C1 segment of cervical spinal cord (tissue), 14 donors: ENCODE measurements at places on chromosomes 16 and 17.

- DNase-seq = no peak
Measured at GRCh38 chr16:51968749-51969148, 578.2 kb downstream of the TOX3 start.

GRCh38 chr17:35438433-35438832, 6.1 kb upstream of the SLFN12 start:
- no peak for DNase-seq

DNA sequence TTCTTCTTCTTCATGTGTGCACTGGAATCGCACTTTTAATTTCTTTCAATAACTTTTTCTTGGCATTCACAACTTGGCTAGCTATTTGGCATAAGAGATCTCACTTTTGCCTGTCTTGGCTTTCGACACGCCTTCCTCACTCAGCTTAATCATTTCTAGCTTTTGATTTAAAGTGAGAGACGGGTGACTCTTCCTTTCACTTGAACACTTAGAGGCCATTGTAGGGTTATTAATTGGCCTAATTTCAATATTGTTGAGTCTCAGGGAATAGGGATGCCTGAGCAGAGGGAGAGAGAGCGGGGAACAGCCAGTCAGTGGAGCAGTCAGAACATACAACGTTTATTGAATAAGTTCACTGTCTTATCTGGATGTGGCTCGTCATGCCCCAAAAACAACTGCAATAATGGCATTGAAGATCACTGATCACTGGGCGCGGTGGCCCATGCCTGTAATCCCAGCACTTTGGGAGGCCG, 200.3 kb downstream of the SEC14L1 start:
- DNase-seq = no peak

DNA sequence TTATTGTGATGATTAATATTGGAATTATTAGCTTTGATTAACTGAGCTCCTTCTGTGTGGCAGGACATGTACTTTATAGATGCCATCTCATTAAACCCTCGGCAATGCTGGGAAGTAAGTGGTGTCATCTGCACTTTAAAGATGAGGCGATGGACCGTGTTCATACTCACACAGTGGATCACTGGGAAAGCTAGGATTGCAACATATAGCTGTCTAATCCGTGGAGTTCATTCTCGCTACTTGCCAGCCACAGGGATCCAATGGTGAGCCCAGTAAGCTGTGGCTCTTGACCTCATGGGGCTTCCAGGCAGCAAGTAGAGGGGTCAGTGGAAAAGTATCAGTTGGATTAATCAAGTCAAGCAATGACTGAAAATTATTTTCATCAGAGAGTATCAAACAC, 587.9 kb downstream of the CDH13 start:
- no peak for DNase-seq

- no peak for DNase-seq
Measured at GRCh38 chr16:86156155-86156554, 257.2 kb downstream of the IRF8 start.

GRCh38 chr16:81912395-81912794, 98.9 kb downstream of the SDR42E1 start:
- DNase-seq = no peak

- DNase-seq = no peak
Measured at GRCh38 chr16:74296104-74296431, 546 bp upstream of the PSMD7 start.

DNA sequence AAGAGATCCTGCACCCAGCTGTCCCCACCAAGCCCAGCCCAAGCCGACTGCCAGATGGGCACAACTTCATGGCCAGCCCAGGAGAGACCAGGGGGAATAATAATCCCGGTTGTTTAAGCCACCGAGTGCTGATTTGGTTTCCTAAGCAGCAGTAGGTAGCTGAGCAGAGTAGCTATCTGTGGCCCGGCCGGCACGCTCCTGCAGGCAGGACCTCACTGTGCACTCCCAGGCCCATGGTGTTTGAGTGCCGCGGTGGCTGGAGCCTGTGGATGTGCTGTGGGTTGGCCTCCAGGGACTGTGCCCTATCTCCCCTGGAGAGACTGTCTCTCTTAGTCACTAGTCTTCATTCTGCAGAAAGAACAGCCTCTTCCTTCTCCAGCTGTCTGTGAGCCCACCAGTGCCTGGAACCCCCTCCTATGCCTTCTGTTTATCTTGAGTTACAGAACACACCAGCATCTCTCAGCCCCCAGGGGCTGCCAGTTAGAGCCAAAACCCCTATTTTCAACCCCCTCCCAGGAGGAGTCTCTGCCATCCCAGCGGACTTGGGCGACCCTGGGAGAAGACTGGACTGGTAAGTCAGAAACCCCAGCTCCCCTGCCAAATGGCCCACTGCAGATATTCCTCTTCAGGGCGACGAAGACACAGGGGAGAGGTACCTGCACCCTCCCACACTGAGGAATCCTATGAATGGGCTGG, 152.0 kb downstream of the SDK2 start:
- DNase-seq = no peak

- DNase-seq = no peak
Measured at GRCh38 chr17:38551121-38551520, 54.6 kb downstream of the SRCIN1 start.

DNA sequence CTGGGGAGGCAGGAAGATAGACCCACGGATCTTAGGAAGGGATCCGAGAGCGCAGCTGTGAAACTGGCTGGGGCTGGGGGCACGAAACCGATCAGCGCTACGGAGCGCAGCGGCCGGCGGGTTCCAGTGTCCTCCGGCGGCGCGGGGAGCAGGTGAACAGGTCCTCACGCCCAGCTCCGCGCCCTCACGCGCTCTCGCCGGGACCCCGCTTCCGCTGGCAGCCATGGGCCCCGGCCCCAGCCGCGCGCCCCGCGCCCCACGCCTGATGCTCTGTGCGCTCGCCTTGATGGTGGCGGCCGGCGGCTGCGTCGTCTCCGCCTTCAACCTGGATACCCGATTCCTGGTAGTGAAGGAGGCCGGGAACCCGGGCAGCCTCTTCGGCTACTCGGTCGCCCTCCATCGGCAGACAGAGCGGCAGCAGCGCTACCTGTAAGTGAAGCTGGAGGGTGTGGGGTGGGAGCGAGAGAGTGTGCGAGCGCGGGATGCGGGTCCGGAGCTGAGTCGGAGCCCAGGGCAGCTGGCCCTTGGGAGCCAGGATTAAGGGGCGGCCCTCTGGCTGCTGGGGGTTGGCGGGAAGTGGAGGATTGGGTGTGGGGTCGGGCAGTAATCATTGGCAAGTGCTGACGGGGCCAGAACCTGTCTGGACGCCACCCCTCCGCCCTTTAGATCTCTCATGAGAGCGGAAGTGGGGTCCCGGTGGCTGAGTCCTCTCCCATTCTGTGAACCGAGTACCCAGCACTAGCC, 479 bp downstream of the ITGA3 start:
- no peak for DNase-seq

- no peak for DNase-seq
Measured at GRCh38 chr17:13690806-13691205, 89.1 kb upstream of the HS3ST3A1 start.

- DNase-seq = no peak
Measured at GRCh38 chr17:76935331-76935730, 67.1 kb downstream of the MGAT5B start.

- DNase-seq = no peak
Measured at GRCh38 chr17:63445571-63445953, 544 bp downstream of the CYB561 start.

DNA sequence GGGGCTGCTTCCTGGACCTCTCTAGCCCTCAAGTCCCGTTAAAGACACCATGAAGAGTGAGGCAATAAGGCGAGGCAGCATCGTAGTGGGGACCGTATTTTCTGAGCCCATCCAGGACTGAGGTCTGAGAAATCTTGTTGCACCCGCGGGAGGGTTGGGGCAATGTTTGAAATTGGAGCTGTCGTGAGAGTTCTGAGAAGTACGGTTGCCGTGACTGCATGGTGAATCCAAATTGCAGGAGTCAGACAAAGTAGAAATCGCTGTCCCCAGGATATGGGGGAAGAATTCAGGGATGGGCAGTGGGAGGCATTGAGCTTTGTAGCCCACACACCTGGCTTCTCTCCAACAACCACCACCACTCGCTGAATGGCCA, 42.0 kb upstream of the RPL38 start:
- DNase-seq = no peak

DNA sequence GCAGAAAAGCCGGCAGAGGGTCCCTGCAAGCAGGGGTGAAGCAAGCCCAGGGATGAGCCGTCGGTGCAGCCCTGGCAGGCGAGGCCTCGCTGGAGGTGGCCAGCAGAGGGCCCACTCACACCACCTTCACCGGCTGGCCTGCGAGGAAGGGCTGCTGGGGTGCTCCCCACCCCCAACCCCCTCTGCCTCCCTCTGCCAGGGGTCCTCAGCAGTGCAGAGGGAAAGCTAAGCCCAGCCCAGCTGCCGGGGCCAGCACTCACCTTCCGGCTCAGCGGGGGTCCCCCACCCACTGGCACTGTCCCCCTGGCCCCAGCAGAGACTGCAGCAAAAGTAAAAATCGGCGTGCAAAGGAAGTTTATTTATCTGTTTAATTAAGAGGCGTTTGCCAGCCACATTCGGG, 113.4 kb downstream of the ENGASE start:
- no peak for DNase-seq

DNA sequence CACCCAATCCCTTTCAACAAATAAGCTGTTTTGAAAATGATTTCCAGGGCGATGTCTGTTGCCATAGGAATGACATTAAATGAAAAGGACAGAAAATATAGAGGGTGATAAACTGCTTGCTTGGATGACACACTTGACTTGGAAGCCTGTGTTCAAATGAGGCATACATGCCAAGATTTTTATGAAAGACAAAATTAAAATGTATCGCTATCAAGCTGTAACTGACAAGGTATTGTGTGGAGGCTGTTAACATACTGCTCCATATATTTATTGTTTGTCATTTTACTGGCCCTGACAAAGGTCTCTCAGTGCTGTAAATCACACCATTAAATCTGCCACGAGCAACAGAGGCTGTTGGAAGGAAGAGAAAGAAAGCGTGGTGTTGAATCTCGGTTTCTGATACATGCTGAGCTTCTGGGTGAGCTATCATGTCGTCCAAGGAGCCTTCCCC, 456.2 kb upstream of the SALL1 start:
- no peak for DNase-seq

DNA sequence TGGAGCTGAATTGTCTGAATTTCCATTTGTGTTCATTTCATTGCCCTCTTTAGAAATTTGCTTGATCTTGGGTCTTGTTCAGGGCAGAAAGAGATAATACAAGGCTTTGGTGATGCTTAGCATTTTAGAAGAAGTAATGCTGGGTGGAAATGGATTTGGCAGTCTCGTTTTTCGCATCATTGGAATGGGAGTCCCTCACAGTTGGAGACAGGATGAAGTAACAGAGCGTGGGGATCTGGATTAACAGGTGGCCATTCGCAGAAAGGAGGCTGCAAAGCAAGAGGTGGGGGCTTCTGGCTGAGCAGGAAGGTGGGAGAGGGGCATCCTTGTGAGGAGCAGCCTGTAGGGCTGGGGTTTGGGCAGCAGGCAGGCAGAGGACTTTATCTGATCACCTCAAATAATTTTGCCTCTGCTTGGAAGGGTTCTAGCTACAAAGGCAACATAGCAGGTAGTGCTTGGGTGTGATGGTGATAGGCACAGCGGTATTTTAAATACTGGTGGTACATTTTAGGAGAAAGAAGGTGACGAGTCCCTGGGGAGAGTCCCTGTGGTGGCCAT, 17.0 kb downstream of the KSR1 start:
- no peak for DNase-seq

DNA sequence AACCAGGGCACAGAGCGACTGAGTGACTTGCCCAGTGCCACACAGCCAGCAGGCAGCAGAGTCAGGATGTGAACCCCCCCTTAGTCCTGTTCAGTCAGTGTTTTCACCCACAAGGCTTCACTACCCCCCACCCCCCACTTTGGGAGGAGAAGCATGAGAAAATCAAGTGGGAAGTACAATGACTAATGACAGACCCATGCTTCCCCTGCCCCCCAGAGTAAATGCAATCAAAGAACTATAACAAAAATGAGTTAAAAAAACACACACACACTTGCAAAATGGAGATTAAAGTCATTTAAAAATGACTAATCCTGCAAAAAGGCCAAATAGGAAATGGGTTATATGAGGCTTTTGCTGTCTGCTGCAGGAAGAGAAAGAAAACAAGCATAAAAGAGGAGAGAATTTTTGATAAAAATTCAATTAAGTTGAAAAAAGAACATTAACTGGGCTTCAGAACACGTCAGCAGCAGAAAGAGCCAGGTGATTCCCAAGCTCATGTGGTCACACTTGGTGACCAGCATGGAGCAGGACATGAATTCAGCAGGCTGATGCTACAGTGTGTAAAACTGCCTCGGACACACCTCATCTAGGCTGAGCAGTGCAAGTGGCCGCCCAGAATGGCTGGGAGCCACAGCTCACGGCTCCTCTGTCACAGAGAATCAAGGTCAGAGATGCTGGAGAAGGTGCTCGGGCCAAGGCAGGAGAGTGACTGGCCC, 212.3 kb downstream of the ZNF423 start:
- no peak for DNase-seq

DNA sequence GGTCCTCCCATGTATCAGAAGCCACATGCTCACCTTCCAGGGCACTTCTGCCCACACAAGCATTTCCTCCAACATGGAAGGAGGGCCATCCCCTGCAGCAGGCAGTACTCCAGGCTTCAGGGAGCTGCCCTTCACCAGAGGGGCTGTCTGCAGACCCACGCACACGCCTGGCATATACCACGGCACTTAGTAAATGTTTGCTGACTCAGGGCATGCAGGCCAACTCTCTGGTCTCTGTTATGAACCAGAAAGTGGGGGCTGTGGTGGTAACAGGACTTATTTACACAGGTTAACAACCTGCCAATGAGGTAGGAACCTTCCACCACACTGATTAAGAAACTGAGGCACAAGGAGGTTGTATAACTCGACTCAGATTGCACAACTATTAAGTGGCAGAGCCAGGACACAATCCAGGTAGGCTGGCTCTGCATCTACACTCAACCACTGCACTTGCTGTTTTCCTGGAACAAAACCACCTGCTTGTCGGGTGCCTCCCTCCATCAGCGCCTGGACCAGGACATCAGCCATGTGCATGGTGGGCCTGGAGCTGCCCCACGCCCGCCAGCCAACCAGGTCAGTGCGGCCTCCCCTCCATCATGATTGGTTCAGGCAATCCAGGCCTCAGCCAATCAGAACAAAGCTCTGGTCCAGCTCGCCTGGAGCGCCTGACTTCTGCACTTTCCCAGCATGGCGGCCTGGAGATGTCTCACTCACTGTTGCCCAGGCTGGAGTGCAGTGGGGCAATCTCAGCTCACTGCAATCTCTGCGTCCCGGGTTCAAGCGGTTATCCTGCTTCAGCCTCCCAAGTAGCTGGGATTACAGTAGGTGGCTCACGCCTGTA, 19.2 kb downstream of the ACTG1 start:
- DNase-seq = no peak

DNA sequence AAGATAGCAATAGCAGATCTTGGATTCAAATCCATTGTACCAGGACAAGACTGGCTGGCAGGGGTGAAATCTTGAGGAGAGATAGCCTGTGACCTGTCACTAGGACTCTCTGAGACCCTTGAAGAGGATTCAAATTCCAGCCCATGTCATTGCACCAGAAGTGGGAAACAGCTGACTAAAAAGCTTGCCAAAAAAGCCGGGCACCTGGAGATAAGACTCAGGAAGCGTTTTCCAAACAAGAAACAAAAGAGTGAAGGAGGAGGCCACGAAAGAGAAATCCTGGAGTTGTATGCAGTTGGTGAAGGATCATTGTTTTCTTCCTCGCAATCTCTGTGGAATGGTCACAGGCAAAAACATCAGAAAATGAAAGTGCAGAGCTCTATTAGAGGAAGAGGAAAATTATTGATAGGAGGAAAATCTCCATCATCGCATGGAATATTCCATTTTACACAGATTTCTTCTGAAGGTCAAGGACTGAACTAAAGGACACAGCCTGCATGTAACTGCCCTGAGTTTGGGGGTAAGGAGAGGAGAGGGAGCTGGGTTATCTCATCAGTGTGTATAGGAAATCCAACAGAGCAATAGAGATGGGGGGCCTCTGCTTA, 9.0 kb upstream of the WSB1 start:
- DNase-seq = no peak
